ENCODE measurements at places on chromosomes 13 and 19. TPM values are rescaled to one million over a fixed set of nuclear protein-coding genes. Genes with fewer than 3 reads are reported as not detected.

- no peak for DNase-seq
Observed at GRCh38 chr13:80141123-80141849, 199.6 kb downstream of the SPRY2 start.

ZNF415 gene
- 13.8 TPM for total RNA-seq

- peak; percentile 72 for DNase-seq
Observed at GRCh38 chr19:51123381-51123800, 1.3 kb upstream of the SIGLEC9 start.

DNA sequence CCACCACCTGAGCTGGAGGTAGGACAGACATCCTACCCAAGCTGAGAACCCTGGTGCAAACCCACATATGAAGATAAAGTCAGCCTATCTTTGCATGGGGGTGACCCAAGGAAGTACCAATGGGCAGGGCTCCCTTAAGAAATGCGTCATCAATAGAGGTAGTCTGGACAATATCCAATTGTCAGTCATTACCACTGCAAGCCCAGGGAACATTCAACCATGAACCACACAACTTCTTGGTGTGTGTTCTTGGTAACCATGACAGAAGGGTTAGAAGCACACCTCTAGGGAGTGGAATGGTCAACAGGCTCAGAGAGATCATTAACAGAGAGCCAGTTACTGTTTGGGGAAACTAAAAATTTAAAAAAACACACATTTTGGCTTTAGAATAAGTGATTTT is 34.7 kb upstream of the DOCK9 start:
- DNase-seq = no peak
